Activated CD4-positive, alpha-beta T cell treated with anti-CD3 and anti-CD28 coated beads, Interleukin-2, amount 50 U/mL, for 4 hours (primary cell): ENCODE measurements at places on chromosomes 4 and X.

- DNase-seq = no peak
Measured at GRCh38 chr4:76570141-76570973, 135.3 kb downstream of the SHROOM3 start.

- DNase-seq = no peak
Measured at GRCh38 chr4:145276050-145276449, 95.7 kb upstream of the OTUD4 start.

DNA sequence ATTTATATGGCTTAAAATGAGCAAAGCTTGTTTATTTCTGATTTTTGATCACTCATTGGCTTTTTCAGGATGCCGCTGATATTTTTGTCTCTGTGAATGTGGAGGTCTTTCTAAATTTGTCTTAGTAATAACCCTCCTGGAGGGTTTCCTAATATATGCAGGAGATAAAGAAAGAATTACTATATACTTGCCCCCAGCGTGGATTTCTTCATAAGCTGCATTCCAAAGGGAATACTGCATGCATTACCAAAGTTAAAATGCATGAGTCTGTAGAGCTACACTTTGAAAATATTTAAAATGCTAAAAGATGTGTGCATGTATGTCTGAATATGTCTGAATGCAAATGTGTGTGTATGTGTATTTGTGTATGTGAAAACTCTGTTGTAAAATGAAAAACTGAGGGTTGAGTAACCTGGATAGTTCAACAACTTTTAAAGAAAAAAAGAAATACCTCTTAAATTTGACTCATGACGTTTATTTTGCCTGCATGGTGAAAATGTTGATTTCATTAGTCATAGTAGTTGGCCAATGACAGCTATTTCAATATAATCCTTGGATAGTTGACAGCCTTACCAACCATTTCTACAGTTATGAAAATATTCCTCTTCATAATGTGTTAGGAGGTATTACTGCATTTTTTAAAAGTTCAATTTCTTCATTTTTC, 113.2 kb upstream of the ZNF827 start:
- no peak for DNase-seq

- DNase-seq = no peak
Measured at GRCh38 chr4:155667222-155667567, 547 bp downstream of the GUCY1A1 start.

DNA sequence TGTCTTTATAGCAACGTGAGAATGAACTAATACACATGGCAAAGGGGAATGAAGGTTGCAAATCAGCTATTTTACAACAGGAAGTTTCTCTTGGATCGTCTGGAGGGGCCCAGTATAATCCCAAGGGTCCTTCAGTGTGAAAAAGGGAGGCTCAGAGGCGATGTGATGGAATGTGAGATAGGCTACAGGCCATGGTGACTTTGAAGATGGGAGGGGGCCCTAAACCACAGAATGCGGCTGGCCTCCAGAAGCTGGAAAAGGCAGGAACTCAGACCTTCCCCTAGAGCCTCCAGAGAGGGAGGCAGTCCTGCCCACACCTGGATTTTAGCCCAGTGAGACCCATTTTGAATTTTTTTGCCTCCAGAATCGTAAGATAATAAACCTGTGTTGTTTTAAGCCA, 69.4 kb upstream of the PGM2 start:
- no peak for DNase-seq

DNA sequence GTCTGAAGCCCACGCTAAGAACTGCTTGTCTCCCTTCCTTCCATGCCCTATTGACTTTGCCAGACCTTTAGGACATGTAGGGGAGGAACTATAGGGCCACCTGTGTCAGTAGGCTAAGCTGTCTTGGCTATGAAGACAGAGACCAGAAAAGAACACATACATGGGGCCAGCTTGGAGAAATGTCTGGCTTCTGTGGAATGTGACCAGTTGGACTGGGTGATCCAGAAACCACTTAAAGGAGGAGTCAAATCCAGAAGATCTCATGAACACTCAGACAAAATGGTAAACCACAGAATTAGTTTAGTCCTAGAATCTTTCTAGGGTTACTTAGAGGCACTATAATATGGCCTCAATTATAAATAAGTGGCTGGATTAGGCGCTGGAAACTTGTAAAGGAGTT, 42.0 kb downstream of the PHKA2 start:
- no peak for DNase-seq

GRCh38 chr4:72569719-72570235, 756 bp upstream of the ADAMTS3 start:
- no peak for DNase-seq

GRCh38 chrX:104695593-104695992, 129.6 kb downstream of the IL1RAPL2 start:
- no peak for DNase-seq

GRCh38 chrX:150257353-150258175, 105.6 kb upstream of the MAMLD1 start:
- DNase-seq = no peak

DNA sequence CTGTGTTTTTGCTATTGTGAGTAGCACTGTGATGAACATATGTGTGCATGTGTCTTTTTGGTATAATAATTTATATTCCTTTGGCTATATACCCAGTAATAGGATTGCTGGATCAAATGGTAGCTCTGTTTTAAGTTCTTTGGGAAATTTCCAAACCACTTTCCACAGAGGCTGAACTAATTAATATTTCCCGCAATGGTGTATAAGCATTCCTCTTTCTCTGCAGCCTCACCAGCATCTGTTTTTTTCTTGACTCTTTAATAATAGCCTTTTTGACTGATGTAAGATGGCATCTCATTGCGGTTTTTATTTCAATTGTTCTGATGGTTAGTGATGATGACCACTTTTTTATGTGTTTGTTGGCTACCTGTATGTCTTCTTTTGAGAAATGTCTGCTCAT, 247.7 kb upstream of the NDST3 start:
- DNase-seq = no peak

- no peak for DNase-seq
Measured at GRCh38 chrX:122091571-122091970, 1044.2 kb downstream of the GLUD2 start.

- no peak for DNase-seq
Measured at GRCh38 chr4:165519591-165519990, 140.8 kb downstream of the CPE start.

DNA sequence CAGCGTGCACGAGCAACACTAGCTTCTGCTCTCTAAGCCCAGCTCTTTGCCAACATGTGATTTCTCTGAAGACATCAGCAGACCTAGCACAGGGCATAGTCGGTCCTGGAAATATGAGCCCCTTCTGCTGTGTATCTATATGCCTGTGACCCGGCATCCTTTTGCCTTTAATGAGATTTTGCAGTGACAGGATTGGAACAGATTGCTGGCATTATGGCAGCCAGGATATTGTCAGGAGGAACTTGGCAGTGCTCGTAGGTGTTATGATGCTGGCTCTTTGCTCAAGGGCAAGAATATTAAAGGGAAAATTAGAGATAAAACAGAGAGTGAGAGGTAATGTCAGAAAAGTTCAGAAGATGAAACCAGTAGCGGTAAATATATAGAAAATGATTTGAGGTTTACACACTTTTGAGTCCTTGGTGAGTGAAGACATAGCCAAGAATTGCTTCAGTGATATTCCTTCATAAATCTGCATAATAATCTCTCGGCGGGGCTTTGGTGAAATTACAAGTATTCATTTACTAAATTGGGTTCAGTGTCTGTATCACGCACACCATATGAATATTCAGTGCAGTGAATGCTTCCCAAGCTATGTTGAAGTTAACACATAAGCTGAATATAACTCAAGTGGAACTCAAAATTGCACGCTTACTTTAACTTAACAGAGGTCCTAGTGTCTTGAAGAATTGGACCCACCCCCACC, 502.1 kb upstream of the NR3C2 start:
- no peak for DNase-seq

DNA sequence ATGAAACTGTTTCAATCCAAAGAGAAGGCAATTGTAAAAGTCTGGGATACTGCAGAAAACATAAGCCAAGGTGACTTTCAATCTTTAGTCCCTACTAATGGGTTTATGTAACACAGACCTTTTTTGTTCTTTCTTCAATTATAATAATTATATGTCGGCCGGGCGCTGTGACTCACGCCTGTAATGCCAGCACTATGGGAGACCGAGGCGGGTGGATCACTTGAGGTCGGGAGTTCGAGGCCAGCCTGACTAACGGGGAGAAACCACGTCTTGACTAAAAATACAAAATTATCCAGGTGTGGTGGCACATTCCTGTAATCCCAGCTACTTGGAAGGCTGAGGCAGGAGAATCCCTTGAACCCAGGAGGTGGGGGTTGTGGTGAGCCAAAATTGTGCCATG, 489.8 kb upstream of the CTSO start:
- no peak for DNase-seq

DNA sequence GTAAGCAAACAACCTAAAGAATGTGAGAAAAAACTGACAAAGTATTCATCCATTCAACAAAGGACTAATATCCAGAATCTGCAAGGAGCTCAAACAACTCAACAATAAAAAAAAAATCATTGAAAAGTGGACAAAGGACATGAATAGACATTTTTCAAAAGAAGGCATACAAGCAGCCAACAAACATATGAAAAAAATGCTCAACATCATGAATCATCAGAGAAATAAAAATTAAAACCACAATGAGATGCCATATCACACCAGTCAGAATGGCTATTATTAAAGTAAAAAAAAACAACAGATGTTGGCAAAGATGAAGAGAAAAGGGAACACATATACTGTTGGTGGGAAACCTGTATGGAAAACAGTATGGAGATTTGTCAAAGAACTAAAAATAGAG, 120.7 kb upstream of the ADGRL3 start:
- DNase-seq = no peak

- DNase-seq = no peak
Measured at GRCh38 chr4:52574036-52574435, 85.1 kb downstream of the USP46 start.

DNA sequence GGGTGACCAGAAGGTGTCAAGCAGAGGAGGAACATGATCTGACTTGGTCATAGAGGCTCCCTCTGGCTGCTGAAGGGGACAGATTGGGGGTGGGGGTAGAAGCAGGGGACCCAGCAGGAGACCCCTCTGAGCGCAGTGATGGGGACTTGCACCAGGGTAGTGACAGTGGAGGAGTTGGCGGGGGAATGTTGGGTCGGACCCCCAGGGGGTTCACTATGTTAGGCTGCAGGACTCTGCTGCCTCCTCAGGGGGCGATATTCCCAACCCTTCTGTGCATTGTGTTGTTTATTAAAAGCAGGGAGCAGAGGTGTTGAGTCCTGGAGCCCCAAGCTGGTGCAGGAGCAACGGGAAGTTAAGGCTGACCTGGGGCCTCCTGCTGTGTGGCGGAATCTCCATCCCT, 8.8 kb downstream of the WDR13 start:
- DNase-seq = no peak

GRCh38 chr4:37383579-37384229, 139.2 kb downstream of the NWD2 start:
- no peak for DNase-seq

- no peak for DNase-seq
Measured at GRCh38 chr4:87967193-87967592, 8.3 kb upstream of the SPP1 start.
